ENCODE measurements at places on chromosomes 5 and 9.

- no peak for DNase-seq
Measured at GRCh38 chr5:103444333-103445038, 118.1 kb downstream of the NUDT12 start.

DNA sequence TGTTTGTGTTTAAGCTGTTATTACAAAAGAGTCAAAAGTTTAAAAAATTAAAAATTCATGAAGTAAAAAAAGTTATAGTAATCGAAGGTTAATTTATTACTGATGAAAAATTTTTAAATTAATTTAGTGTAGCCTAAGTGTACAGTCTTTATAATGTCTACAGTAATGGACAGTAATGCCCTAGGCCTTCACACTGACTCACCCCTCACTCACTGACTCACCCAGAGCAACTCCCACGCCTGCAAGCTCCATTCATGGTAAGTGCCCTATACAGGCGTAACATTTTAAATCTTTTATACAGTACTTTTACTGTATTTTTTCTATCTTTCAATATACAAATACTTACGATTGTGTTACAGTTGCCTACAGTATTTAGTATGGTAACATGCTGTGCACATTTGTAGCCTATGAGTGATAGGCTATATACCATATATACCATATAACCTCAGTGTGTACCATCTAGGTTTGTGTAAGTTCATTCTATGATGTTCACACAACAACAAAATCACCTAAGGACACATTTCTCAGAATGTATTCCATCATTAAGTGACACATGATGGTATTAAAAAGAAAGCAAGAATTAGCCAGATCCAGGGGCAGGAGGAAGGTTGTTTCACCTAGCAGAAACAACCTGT, 40.1 kb downstream of the DCAF10 start:
- no peak for DNase-seq

DNA sequence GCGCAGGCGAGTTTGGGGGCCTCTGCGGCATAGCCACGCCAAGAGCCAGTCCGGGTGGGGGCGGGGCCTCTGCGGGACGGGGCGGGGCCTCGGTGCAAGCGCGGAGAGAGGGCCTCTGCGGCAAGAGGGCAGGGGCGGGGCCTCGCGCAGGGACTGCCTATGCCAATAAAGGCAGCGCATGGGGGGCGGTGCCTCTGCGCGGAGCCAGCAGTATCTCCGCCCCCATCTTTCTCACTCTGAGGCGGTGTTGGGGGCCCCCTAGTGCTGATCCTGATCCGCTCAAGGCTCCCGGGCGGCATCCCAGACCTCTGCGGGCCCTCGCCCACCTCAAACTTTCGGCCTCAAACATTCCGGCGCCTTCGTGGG, 9.2 kb upstream of the GPRIN1 start:
- DNase-seq, result peak; percentile 91

DNA sequence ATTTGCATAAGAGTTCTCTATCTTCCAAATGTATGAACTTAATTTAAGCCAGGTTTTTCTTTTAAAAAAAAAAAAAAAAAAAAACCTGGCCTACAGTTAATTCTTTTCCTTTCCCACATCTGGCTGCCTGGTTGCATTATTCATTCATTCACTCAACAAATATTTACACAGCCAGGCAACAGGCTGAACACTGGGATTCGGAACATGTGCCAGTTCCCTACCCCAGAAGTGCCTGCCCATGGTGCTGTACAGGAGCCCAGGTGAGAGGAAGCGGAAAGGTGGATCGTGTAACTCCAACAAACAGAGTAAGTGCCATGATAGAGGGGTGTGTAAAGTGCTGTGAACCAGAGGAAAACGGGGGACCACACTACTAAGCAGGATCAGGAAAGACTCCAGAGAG, 93.6 kb downstream of the CDK5RAP2 start:
- no peak for DNase-seq

GRCh38 chr5:66814146-66814991, 218.2 kb downstream of the MAST4 start:
- peak; percentile 48 for DNase-seq

Data from germinal center (tissue), 1 donor.